Choroid plexus epithelial cell (primary cell): ENCODE measurements at places on chromosomes 1 and 21.
A peak's percentile ranks its signal among the peaks of the same experiment; 100 is the strongest.

GRCh38 chr21:41612674-41613532, 104.9 kb upstream of the TMPRSS2 start:
- DNase-seq, result peak; percentile 79

- DNase-seq, result no peak
Measured at GRCh38 chr1:170669107-170669445, 5.1 kb downstream of the PRRX1 start.

DNA sequence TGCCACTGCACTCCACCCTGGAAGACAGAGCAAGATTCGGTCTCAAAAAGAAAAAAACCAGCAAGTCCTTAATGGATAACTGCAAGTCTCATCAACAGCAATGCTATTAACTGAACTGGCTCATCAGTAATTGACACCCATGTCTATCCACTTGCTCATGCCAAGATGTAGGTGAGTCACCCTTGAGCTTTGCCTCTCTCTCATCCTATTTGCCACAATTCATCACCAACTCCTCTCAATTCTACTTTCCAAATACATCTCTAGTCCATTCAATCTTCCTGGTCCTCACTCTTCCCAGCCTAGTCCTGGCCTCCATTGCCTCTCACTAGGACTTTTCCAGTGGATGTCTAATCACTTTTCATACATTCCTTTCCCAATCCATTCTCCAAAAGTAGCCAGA, 103.7 kb upstream of the PRMT6 start:
- no peak for DNase-seq

DNA sequence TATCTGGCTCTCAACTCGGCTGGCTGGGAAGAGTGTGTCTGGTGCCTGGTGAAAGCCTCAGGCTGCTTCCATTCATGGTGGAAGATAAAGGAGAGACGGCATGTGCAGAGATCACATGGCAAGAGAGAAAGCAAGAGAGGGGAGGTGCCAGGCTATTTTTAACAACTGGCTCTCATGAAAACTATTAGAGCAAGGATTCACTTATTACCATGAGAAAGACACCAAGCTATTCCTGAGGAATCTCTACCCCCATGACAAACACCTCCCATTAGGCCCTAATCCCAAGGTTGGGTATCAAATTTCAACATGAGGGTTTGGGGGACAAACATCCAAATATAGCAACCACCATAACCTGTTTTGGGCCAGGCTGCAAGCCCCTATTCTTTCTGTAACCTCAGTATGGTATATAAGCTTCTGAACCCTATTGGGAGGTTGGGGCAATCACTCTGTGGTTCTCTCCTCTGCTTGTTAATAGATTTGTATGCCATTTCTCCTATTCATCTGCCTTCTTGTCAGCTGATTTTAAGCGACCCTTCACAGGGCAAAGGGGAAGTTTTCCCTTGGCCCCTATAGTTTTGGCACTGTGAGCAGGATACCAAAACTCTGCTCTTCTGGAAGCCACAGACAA, 179.0 kb upstream of the TNR start:
- no peak for DNase-seq

GRCh38 chr1:107871259-107871658, 93.7 kb downstream of the VAV3 start:
- no peak for DNase-seq

DNA sequence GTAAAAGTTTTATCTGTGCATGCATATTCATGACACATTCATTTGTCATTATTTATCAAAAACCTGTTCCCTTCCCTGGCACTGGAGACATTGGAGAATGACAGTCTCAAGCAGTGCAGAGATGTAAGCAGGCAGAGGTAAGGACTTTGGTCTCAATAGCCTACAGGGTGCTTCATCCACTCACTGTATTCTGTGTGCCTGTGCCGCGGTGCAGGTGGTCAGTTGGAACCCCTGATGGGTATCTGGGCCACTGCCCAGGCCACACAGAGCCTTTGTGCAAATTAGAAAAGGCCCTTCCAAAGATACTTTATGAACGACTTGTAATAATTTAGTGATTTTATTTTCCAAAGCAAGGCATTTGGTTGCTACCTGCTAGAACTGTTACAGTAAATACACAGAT, 44.0 kb downstream of the CDC42 start:
- no peak for DNase-seq

DNA sequence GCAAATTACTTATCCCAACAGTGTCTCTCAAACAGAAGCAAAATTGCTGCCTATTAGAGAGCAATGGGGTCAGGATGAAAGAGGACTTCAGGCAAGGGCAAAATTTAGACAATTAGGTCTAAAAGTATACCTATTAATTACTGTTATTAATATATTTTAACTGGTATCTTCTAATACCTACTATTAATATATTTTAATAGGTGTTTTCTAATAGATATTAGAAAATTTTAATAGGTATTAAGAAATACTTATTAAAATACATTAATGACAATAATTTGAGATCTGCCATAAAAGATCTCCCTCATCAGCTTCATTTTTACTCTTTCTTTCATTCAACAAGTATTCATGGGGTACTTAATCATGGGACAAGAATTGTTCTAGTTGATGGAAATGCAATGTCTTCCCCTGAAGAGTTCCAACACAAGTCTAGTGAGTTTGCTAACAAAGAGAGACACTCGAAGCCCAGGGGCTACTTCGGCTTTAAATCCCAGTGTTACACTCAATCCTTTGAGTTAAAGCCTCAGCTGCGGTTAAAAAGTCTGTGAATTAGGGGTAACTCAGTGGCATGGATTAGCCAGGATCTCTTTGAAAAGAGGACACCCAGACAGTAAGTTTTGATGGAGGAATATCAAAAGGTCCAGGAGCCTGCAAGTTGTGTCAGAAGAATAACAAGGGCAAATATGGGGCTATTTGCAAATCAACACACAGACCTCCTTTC, 44.1 kb downstream of the STYXL2 start:
- no peak for DNase-seq

DNA sequence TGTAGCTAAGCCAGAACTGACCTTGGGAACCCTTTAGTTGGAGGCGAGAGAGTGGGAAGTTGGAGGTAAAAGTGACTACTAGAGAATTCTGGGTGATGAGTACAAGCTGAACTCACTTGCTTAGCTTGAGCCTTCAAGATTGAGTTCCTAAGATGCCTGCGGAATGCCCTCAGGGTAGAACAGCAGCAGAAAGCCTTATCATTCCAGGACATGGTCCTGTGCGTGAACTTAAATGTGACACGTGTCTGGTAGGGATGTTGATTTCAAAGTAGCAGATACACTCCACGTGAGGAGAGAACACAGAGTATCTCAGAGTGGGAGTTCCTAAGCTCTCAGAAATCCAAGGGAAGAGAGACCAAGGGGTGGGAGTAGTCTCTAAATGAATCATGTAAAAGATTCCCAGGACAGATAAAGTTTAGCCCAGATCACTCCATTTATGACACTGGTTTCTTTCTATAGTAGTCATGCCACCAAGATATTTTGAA, 60.1 kb downstream of the KCNK1 start:
- no peak for DNase-seq

DNA sequence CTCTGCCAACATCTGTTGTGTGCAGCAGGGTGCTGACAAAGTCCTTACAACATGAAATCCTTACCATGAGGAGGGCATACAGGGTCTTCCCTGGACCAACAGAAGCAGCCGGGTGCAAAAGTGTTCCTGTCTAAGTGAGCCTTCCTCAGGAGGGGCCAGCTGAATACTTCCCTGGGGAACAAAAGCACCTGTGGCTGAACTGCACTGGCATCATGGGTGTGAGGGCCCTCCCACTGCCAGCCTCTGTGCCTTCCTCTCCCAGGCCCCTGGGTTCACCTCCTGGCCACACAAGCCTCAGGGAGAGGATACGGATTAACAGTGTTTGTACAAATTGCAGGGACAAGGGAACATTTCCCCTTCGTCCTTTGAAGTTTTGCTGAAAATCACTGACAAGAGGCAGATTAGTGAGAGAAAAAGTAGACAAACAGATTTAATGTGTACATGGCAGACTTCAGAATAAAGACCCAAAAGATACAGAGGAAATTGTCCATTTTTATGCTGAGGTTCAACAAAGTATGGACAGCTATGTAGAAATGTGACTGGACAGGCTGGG, 91.0 kb upstream of the PPM1J start:
- DNase-seq, result no peak

- DNase-seq, result no peak
Measured at GRCh38 chr1:92464588-92465255, 22.0 kb downstream of the GFI1 start.

DNA sequence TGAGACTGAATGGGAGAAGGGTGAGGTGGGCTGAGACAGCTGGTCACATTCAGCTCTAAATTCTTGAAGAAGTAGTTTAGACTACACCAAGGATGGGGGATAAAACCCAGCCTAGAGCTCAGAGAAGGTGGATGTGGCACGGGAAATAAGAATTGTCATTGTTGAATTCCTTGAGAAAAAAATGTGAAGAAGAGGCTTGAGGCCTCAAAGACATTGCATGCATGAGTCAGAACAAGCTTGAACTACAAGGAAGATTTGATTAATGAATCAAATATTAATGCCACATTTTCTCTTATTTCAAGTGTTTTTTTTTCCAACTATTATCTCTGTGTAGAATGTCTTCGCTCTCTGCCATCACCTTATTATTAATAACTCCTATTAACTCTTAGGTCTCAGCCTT, 58.9 kb downstream of the MAP3K7CL start:
- peak; percentile 50 for DNase-seq

GRCh38 chr1:30598571-30599114, 124.7 kb downstream of the MATN1 start:
- no peak for DNase-seq

- DNase-seq, result no peak
Measured at GRCh38 chr1:23023174-23023845, 4.0 kb downstream of the KDM1A start.

- DNase-seq, result peak; percentile 42
Measured at GRCh38 chr21:41847066-41847804, 31.9 kb downstream of the PRDM15 start.

DNA sequence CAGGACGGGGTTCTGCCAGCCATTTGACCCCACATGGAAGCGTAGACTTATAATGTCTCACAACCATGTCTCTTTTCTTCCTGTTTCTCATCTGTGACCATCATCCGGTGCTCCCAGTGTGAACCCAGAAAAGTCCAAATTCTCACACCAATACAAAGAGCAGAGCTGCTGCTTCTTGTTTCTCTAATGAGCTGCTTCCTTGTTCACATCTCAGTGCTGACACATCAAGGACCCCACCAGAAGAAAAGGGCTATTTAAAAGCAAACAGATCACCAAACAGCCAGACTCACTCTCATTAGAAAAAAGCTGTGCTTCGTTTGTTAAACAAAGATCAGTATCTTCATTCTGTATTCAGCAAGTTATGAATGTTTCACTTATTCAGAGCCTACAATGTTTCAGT, 835 bp upstream of the LCE1D start:
- DNase-seq, result no peak

DNA sequence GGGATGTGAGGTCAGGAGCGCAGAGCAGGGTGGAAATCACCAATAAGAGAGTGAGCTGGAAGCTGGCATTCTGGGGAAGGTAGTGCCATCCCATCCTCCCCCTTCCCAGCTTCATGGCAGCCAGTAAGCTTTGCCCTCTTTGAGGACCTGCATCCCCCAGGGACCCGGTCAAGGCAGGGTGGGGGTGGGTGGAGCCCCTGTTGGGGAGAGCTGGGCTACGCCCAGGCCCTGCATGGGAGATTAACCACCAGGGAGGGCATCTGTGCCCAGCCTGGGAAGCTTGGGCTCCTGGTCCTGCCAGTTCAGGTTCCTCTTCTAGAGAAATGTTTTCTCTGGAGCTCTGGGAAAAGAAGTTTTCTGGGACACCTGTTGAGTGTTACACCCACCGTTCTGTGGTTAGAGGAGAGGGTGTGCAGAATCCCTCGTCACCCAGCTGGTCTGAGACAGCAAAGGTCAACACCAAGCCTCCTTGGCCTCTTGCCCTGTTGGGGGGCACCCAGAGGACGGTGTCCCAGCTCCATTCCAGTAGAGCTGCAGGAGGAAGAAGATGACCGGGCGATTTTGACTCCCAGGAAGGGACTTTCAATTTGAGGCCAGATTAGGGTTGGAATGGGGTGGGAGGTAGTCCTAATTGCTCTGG, 30.1 kb upstream of the TENT5C start:
- no peak for DNase-seq

DNA sequence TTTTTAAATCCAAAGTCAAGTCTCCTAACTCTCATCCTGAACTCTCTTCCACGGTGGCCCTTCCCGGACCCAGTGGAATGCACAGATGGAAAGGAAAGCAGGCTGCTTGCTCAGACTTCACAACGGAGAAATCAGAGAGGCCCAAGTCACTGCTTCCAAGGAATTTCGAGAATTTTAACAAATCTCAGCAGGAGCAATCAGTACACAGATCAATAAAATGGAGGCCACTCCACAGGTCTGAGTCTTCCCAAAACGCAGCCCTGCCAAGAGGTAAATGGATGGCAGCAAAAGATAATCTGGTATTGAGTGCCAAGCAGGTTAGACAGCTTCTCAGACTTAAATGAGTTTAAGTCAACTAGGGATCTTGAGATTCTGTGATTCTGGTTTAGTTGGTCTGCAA, 81.1 kb upstream of the TIAM1 start:
- DNase-seq, result no peak

DNA sequence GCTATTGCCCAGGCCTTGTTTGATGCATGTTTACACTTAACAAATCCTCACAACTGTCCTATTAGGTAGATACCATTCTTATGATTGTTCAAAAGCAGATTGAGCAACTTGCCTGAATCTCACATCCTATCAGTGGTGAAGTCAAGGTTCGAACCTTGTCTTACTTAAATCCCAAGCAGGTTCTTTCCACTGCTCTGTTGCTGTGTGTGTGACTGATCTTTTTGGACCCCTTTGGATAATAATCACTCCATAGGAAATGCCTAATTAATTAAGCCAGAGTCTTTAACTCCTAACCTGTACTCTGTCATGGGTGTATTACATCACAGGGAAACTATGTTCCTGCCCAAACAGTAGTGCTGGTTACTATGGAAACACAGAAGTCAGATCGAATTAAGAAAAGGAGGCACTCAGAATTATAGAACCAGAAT, 84.2 kb downstream of the SPATA46 start:
- peak; percentile 65 for DNase-seq

- DNase-seq, result peak; percentile 86
Measured at GRCh38 chr1:2213576-2214505, 14.3 kb upstream of the SKI start.

GRCh38 chr1:16167331-16168143, 11.7 kb upstream of the EPHA2 start:
- no peak for DNase-seq

DNA sequence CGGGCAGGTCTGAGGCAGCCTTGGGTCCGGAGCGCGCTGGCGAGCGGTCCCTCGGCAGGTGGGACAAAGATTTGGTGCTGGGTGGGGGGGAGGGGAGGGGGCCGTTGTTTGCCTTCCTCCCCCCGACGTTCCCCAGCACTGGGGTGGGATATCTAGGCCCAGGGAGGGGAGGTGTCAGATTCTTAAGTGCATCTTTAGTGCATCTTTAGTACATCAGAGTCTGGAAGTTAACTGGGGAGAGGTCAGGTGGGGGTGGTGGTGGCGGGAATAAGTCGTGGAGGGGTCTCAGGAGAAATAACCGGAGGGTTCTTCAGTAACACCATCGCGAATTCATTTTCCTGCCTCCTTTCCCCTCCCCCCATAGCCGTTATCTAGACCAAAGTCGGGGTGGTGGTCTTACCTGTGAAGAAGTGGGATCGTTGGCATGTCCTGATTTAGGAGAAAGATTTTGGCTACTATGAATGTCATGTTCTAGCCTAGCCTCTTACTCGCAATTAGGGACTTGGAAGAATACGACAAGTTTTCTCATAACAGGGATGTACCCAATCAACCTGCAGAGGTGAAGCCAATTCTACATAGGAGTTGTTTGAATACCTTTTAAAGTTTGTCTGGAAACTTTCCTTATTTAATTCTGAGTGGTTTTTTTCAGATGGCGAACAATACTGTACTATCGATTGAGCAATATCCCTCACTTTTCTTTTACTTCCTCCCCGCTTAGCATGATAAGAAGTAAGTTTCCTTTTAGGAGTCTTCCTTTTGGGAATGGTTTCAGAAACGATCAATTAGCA, 886 bp downstream of the ZMYM4 start:
- peak; percentile 25 for DNase-seq
